ENCODE measurements at places on chromosomes 1 and 21.

- no peak for DNase-seq
Measured at GRCh38 chr1:174152427-174152826, 6.9 kb upstream of the RABGAP1L start.

GRCh38 chr1:12464045-12464461 lies 154.0 kb downstream of the DHRS3 start:
- no peak for DNase-seq

- no peak for DNase-seq
Measured at GRCh38 chr1:78210175-78210574, 164.4 kb downstream of the GIPC2 start.

- DNase-seq, result no peak
Measured at GRCh38 chr1:3789421-3790300, 6.6 kb downstream of the LRRC47 start.
